ENCODE measurements at places on chromosomes 2 and 18. TPM values are rescaled to one million over a fixed set of nuclear protein-coding genes. Genes with fewer than 3 reads are reported as not detected.

DNA sequence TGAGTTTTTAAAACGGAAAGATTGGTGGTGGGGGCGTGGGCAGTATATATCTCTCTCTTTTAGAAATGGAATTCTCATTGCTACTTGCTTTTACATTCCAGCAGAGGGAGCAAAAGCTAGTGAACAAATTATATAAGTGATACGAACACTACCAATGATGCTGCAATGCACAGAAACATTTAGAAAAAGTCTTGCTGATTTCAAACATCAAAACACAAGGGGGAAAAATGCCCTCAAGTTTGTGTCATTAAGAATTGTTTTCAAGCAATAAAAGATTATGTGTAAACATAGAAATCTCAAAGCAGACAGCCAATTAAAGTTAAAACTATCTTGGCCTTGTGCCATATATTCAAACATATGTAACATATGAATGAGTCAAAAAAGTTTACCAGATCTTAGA, 296.3 kb upstream of the KCNJ3 start:
- H3K4me1 ChIP-seq: no peaks in the 10 kb centered on the region
- H3K27me3 ChIP-seq: no peaks in the 10 kb centered on the region
- no peak overlapping the region for H3K4me3 ChIP-seq
- H3K36me3 ChIP-seq: no peaks in the 10 kb centered on the region
- no peak overlapping the region for H3K27ac ChIP-seq

The ANXA4 gene
- 31.0 TPM for total RNA-seq

The ARHGEF4 gene
- 12.0 TPM for total RNA-seq

- H3K4me1 ChIP-seq: no peaks in the 10 kb centered on the region
- DNase-seq: no peak
- H3K36me3 ChIP-seq: no peaks in the 10 kb centered on the region
- no peak overlapping the region for H3K4me3 ChIP-seq
These were observed 434.8 kb upstream of the SLC8A1 start for GRCh38 chr2:40886655-40887054.

DNA sequence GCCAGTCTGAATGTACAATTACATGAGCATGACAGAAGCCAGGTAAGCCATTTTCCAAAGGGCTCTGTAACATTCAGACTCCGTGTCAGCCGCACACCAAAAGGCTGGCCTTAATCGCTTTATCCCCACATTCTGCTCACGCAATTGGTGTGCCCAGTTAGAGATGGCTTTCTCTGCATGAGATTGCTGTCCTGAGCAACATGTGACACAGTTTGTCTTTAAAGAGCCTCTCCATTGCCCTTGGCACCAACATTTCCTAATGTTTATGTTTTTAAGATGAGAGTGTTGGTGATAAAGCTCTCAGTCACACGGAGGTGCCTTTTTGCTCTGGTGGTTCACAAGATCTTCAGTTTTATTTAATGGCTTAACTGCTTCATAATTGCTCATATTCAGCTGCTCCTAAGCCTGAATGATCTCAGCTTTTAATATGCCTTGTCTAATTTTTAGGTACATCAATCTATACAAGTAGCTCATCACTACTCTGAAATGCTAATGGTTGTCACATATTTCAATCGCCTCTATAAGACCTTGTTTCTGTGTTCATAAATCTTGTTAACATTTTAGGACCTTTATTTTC, 164.8 kb upstream of the ACVR2A start:
- H3K36me3 ChIP-seq: no peaks in the 10 kb centered on the region
- H3K4me1 ChIP-seq: no peaks in the 10 kb centered on the region
- no peaks in the 10 kb centered on the region for H3K27me3 ChIP-seq
- H3K4me3 ChIP-seq: no peak overlapping the region
- no peak for DNase-seq

- H3K36me3 ChIP-seq: no peaks in the 10 kb centered on the region
- H3K4me1 ChIP-seq: peaks cover 2% of the 10 kb centered on the region
- DNase-seq: peak; percentile 37
- no peaks in the 10 kb centered on the region for H3K27me3 ChIP-seq
- no peak overlapping the region for H3K4me3 ChIP-seq
These were observed 89.2 kb downstream of the ZNF516 start for GRCh38 chr18:76405681-76406356.

GRCh38 chr2:73053316-73054114, 18.0 kb downstream of the SFXN5 start:
- peaks cover 12% of the 10 kb centered on the region for H3K4me1 ChIP-seq
- H3K36me3 ChIP-seq: no peaks in the 10 kb centered on the region
- DNase-seq: peak; percentile 82
- no peaks in the 10 kb centered on the region for H3K27me3 ChIP-seq

GRCh38 chr18:34985963-34986362, 55.2 kb upstream of the MAPRE2 start:
- H3K36me3 ChIP-seq: no peaks in the 10 kb centered on the region
- no peak overlapping the region for H3K4me3 ChIP-seq
- H3K27ac ChIP-seq: no peak overlapping the region
- H3K27me3 ChIP-seq: peaks cover 10% of the 10 kb centered on the region
- no peak for DNase-seq
- H3K4me1 ChIP-seq: 0 out of 2 replicates have a peak, but pooled peaks cover 5% of the 10 kb centered on the region

The ALPP gene
- not detected for total RNA-seq

GRCh38 chr2:112876971-112877361, 34.0 kb upstream of the IL37 start:
- no peak overlapping the region for H3K4me3 ChIP-seq
- H3K27ac ChIP-seq: peak overlapping the region; percentile 21
- H3K36me3 ChIP-seq: no peaks in the 10 kb centered on the region
- H3K27me3 ChIP-seq: no peaks in the 10 kb centered on the region
- H3K4me1 ChIP-seq: peaks cover 37% of the 10 kb centered on the region
- peak; percentile 24 for DNase-seq

Data from GM23248 (cell line).